Spleen (tissue), 13 donors: ENCODE measurements at places on chromosomes 13 and 19. TPM values are rescaled to one million over a fixed set of nuclear protein-coding genes. Genes with fewer than 3 reads are reported as not detected.
A peak's percentile ranks its signal among the peaks of the same experiment; 100 is the strongest.

GRCh38 chr19:13744174-13744573 is 20.1 kb upstream of the MRI1 start:
- no peak overlapping the region for H3K27ac ChIP-seq
- H3K4me3 ChIP-seq: no peak overlapping the region
- H3K36me3 ChIP-seq: no peaks in the 10 kb centered on the region
- no peak for DNase-seq
- H3K4me1 ChIP-seq: peaks cover 18% of the 10 kb centered on the region
- no peaks in the 10 kb centered on the region for H3K27me3 ChIP-seq

- DNase-seq: peak; percentile 54
- H3K27me3 ChIP-seq: no peaks in the 10 kb centered on the region
- no peak overlapping the region for H3K27ac ChIP-seq
- peaks cover 9% of the 10 kb centered on the region for H3K4me1 ChIP-seq
- H3K4me3 ChIP-seq: no peak overlapping the region
Observed at GRCh38 chr13:113586661-113587479, 2.3 kb downstream of the TFDP1 start.

ZNF146 gene
- polyA plus RNA-seq: 21.3 TPM

SKA3 gene
- 2.6 TPM for polyA plus RNA-seq

RASGRP4 gene
- 1.7 TPM for polyA plus RNA-seq
